ENCODE measurements at places on chromosomes 5 and 9.
A peak's percentile ranks its signal among the peaks of the same experiment; 100 is the strongest.

DNA sequence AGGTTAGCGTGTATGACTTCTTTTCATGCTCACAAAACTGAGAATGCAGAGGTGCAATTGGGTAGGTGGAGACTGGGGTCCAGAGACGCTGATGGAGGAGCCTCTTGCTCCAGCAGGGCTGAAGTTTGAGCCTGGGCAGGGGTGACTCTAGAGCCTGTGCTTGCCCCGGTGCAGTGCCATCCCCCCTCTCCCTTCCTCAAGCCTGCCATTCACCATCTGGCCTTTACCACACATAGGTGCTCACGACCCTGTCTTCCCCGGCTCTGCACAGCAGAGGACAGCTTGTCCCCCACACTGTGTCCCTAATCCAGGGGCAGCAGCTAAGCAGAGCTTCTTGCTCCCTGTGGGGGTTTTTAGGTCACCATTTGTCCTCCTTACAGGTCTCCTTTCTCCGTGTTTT lies 86.5 kb downstream of the DAP start:
- DNase-seq = no peak

DNA sequence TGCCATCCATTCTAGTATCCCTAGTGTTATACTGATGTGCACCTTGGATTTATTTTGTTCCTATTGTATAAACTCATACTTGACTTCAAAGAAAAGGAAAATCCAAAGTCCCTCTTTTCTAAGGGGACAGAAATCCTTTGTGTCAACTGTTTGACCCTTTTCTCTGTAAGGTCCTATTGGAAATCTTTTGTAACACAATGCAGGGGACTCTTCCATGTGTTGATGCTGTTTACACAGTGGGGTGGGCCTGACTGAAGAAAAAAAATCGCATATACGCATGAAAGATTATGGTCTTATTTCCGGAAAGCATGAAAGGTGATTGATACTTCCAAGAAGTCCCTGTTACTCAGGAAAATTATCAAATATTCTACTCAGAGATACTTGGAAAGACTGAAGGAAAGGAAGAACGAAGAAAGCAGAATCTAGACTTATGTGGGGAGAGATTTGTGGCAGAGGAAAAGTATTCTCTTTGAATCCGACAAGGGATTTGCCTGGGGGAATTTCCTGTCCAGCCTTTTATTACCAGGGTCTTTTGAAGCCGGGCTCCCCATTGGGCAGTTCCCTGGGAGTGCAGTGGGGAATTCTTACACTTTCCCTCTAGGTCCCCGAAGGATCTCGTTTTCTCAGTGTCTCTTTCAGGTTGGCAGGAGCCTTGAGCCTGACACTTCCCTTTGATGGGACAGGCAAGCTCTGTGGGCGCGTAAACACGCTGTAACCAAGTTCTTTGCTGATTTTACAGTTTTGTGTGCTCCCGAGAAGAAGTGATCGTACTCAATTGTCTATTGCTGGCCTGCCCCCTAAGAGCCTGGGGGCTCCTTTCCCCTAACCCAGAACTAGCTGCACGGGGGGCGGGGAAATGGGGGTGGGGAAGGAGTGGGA lies 779 bp upstream of the VCAN start:
- DNase-seq = no peak

GRCh38 chr5:56558131-56558745 lies 257.1 kb upstream of the MAP3K1 start:
- DNase-seq = no peak

- no peak for DNase-seq
Observed at GRCh38 chr5:172701291-172701656, 60.2 kb downstream of the NEURL1B start.

GRCh38 chr9:37801287-37801850 lies 772 bp downstream of the DCAF10 start:
- peak; percentile 79 for DNase-seq

GRCh38 chr5:172772112-172772906 lies 1.3 kb upstream of the DUSP1 start:
- peak; percentile 94 for DNase-seq

- peak; percentile 77 for DNase-seq
Observed at GRCh38 chr5:53424686-53425615, 55.5 kb upstream of the FST start.

GRCh38 chr9:563200-563599 lies 278.3 kb upstream of the DMRT1 start:
- no peak for DNase-seq

GRCh38 chr5:151822141-151822540 lies 50.4 kb downstream of the G3BP1 start:
- DNase-seq = no peak

GRCh38 chr5:5141339-5141599 lies 1.1 kb downstream of the ADAMTS16 start:
- DNase-seq = no peak

GRCh38 chr9:99690573-99690972 lies 131.1 kb upstream of the NR4A3 start:
- DNase-seq = no peak

- no peak for DNase-seq
Observed at GRCh38 chr9:110126986-110127864, 80.7 kb downstream of the C9orf152 start.

DNA sequence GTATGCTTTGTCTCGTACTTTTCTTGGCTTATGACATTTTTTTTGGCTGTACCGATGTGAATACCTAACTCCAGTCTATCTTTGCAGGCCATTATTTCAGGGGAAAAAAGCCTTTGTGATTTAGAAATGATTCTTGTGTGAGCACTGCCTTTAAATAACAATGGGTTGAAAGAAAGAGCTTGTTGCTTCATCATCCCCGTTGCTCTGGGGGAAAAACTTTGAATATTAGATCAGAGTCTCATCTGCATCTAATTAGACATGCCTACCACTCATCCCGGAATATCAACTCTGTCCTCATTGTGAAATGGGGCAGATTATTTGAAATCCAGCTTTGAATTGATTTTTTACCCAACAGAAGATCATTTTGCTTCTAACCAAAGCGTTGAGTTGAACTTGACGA lies 13.5 kb downstream of the CXCL14 start:
- no peak for DNase-seq

DNA sequence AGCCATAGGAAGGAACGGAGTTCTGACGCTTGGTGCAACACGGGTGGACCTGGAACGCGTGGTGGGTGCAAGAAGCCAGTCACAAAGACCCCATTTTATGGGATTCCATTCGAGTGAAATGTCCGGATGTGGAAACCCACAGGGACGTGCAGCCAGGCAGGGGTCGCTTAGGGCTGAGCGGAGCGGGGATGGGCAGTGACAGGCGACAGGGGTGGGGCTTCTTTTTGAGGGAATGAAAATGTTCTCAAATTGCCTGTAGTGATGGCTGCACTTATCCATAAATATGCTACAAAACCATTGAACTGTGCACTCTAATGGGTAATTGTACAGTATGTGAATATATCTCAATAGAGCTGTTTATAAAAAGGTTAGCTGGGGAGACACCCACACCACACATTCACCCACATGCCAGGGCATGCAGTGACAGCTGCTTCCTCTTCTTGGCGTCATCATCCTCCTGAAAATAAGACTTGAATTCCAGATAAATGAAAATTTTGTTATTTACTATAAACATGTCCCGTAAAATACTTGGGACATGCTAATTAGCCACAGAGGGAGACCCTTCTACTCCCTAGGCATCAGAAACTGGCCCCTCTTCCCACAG lies 71.3 kb upstream of the OLFM1 start:
- no peak for DNase-seq

GRCh38 chr5:65085516-65085850 lies 316.8 kb downstream of the CWC27 start:
- no peak for DNase-seq

DNA sequence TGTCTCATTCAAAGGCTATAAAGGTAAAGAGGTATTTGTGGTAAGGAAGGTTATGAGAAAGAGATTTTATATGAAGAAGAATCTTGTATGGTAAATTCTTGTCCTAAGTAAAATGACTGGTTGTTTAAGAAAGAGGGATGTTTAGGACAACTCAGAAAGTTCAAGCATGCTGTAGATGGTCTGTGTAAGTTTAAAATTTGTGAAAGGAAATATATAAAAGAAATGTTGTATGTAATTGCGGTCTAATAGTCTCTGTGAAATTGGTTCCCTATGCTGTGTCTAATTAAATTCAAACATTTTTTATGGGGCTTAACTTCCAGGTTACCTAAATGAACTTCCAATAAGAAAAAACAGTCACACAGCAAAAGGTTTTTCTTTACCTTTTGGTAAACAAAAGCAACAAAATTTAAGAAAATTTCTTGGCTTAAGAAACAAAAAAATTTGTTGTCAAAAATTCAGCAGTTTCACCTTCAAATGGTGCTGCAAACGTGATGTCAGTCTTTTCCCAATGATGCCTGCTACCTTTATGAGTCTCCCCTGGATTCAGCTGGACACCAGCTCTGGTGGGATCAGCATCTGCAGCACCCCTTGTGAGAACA lies 83.0 kb upstream of the FCN1 start:
- DNase-seq = peak; percentile 10

DNA sequence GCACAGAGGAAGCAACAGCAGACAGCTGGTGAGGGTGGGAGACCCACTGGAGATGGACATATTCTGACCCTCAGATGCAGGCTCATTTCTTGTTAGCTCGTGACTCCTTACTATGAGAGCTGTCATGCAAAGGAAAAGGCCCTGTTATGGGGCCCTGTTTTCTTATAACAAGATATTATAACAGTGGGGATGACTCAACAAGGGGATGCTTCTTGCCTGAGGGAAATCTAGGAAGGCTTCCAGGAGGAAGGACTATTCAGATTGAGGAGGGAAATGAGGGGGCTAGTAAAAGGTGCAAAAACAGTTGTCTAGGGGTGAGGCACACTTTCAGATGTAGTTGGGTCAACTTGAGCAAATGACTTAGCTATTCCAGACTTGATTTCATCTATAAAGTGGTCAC lies 83.0 kb downstream of the DAB2IP start:
- no peak for DNase-seq
